T-helper 9 cell (primary cell): ENCODE measurements at places on chromosomes 11 and 22.
A peak's percentile ranks its signal among the peaks of the same experiment; 100 is the strongest.

DNA sequence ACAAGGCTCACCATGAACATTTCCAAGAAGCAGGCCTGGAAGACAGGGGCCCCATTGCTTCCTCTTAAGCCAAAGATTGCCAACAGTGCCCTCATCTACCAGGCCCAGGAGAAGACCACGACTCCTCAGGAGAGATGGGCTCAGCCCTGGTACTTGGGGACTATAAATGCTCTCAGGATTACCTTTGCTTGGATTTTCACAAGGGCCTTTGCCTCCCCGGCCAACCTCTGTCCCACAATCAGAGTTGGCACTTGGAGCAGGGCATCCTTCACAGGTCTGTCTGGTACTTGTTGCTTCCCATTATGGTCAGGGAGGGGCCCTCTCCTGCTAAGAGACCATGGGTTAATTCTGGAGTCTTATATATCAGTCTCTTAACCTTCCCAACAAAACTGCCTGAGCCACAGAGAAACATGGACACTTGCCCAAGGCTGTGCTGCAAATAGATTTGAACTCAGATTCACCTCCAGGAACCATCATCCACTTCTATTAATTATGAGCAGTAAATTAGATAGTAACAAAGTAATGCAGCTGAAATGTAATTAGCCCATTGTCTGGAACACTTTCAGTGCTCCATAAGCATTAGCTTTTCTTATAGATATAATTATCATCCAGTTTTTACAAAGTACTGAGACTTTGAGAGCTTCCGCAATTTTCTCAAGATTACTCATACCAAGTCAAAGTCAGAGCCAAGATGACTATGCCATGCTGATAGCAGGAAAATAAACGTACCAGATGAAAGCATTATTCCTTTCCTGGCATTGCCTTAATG lies 33.5 kb downstream of the POU2AF3 start:
- DNase-seq: no peak

GRCh38 chr11:69837791-69838190 lies 18.6 kb upstream of the FGF3 start:
- DNase-seq: no peak

DNA sequence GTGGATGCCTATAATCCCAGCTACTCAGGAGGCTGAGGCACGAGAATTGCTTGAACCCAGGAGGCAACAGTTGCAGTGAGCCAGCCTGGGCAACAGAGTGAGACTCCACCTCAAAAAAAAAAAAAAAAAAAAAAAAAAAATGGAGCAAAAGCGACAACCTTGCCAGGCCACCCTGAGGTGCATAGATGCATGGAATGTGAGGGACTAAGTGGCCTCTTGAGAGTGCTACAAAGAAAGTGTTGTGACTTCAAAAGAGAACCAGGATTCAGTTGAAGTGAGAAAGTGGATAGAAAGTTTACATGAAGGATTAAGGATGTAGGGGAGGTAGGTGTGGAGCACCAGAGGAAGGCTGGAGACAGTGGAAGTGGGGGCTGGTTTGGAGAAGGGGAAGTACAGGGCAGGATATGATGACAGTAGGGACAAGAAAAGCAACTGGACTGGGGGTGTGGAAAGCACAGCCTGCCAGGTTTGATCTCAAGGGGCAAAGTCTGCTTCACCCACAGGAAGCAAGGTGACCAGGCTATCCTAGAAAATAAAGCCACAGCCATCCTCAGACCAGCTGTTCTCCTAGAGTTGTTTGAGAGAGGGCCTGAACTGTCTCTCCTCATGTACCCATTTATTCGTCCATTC lies 36.0 kb upstream of the OLFML1 start:
- no peak for DNase-seq

- no peak for DNase-seq
Measured at GRCh38 chr22:36245805-36246356, 6.6 kb upstream of the APOL2 start.

GRCh38 chr11:113449743-113450142 lies 25.5 kb downstream of the DRD2 start:
- no peak for DNase-seq

DNA sequence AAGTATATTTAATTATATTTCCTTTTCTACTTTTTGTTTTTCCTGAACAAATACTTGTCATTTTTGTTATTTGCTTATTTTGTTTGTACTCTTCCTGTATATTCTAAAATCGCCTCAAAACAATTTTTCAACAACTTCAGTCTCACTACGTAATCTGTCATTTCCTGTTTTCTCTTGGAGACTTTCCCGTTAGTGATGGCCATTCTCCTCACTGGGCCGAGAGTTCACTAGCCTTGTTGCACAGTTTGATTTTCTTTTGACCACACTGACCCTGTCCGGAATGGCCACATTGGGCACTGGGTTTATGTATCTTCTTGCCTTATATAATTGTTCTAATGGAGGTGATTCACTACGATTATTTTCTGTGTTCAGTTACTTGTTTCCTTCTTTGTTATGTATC lies 726.1 kb downstream of the FAM181B start:
- DNase-seq: no peak

- DNase-seq: no peak
Measured at GRCh38 chr11:122069707-122070360, 46.2 kb downstream of the BLID start.

GRCh38 chr22:41983513-41984405 lies 14.5 kb downstream of the SEPTIN3 start:
- DNase-seq: no peak

- no peak for DNase-seq
Measured at GRCh38 chr11:60761436-60762190, 4.9 kb downstream of the MS4A15 start.

- DNase-seq: no peak
Measured at GRCh38 chr11:65643971-65644370, 6.1 kb downstream of the SIPA1 start.

GRCh38 chr11:118305726-118306125 lies 1.2 kb downstream of the CD3E start:
- DNase-seq: no peak

GRCh38 chr11:79413268-79413667 lies 27.6 kb downstream of the TENM4 start:
- no peak for DNase-seq

- no peak for DNase-seq
Measured at GRCh38 chr11:113278481-113278880, 35.9 kb upstream of the TTC12 start.

DNA sequence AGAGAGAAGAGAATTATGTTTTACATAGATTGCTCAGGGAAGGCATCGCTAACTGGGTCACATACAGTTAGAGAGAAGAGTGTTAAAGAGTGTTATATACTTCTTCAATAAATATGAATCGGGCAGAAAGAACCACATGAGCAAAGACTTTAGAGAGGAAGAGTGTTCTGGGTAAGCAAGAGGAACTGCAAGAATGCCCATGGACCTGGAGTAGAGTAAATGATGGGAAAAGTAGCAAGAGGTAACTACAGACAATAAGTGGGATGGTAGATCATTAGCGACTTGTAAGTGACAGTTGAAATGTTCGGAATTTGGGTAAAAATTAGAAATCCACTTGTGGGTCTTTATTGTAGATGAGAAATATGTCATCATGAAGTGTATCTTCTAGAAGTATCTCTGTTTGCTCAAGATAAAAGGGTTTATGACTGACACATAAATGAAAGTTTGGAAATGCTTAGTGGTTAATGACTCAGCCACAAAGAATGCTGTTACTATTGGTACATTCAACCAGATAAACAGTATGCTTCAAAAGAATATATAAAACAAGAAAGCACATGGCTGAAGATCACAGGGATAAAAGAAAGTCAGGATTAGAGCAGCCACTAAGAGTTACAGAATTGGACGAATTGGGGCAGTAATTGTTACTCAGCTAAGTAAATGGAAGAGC lies 229.3 kb downstream of the CASP12 start:
- no peak for DNase-seq

DNA sequence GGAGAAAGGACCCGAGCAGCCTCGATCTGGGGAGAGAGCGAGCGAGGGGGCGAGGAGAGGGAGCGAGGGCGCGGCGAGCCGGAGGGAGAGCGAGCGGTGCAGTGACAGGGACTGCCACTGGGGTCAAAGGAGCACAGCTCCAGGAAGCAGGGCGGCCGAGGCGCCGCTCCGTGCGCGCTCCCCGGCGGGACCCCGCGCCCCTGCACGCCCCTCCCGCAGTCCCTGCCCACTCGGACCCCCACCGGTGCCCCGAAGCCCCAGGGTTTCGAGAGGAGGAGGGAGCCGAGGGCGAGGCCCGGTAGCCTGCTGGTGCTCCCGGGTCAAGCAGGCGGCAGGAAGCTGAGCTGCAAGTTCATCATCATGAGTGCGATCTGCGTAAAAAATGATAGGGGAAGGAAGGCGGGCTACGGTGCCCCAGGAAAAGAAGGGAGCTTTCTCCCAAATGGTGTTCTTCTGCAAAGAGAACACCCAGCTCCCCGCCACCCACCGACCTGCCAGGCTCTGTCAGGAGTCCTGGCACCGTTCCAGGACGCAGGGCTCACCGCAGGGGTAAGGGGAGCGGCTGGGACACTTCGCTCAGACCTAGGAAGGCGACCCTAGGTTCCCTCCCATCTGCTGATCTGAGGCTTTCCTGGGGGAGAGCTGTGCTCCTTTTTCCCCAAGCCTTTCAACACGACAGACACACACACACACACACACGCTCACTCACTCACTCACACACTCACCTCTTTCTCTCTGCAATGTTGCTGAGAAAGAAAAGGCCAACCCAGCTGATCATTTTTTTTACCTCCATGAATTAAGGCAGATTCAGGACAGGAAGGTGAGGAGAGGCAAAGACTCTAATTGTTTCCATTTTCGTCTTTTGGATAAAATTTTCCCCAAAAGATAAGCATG lies at the start of gene MPPED2:
TSS of gene MPPED2 (minus strand) at position 103 of the 894 bp plus-strand sequence. CDS start 5,980 bp downstream, outside the sequence.
- no peak for DNase-seq

- DNase-seq: no peak
Measured at GRCh38 chr11:20631519-20632168, 32.2 kb downstream of the SLC6A5 start.

DNA sequence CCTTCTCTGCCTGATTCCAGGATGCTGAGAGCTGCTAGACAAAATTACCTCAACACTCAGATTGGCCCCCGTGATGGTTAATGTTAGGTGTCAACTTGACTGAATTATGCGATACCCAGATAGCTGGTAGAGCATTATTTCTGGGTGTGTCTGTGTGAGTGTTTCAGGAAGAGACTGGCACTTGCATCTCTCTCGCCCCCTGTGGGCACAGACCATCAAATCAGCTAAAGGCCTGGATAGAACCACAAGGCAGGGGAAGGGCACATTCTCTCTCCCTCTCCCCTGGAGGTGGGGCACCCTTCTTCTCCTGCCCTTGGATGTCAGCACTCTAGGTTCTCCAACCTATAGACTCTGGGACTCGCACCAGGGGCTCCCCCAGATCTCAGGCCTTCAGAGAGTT lies 79.7 kb downstream of the KIRREL3 start:
- no peak for DNase-seq

DNA sequence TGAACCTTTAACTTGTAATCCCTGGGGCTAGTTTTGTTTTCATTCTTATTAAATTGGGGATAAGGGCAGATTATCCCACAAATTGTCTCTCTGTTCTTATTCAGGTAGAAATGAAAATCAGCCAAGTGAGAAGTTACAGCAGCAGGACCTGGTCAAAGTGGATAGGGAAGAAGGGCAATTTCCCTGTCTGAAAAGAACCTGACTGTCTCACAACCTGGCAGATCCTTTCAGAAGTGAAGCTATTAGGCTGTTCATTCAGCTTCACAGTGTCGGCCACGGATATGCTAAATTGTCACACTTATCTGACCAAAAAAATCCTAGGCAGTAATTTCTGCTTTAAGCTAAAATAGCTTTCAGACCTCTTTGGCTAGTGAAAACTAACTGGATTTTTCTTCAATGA lies 712.6 kb upstream of the ANO5 start:
- no peak for DNase-seq

GRCh38 chr11:241634-242033 lies 4.9 kb downstream of the PSMD13 start:
- DNase-seq: no peak

DNA sequence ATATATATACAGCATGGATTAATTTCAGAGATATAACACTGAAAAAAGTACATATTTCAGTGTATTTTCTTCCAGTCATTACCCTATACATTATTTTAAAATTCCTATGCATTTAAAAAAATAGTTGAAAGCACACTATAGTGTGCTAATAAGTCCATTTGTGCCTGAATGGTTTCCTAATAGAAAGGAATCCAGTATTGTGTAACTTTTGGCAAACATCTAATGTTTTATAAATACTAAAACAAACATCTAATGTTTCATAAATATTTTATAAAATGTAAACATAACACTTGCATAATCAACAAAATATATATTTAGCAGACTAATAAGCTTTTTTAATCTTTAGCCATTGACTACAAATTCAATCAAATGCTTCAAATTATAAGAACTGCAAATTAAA lies 126.6 kb upstream of the FIBIN start:
- DNase-seq: no peak

- no peak for DNase-seq
Measured at GRCh38 chr11:44784436-44784760, 57.6 kb downstream of the TSPAN18 start.

- DNase-seq: no peak
Measured at GRCh38 chr11:134124660-134125451, 56.0 kb downstream of the JAM3 start.

GRCh38 chr11:128893578-128894285 lies 2.6 kb downstream of the KCNJ5 start:
- no peak for DNase-seq

DNA sequence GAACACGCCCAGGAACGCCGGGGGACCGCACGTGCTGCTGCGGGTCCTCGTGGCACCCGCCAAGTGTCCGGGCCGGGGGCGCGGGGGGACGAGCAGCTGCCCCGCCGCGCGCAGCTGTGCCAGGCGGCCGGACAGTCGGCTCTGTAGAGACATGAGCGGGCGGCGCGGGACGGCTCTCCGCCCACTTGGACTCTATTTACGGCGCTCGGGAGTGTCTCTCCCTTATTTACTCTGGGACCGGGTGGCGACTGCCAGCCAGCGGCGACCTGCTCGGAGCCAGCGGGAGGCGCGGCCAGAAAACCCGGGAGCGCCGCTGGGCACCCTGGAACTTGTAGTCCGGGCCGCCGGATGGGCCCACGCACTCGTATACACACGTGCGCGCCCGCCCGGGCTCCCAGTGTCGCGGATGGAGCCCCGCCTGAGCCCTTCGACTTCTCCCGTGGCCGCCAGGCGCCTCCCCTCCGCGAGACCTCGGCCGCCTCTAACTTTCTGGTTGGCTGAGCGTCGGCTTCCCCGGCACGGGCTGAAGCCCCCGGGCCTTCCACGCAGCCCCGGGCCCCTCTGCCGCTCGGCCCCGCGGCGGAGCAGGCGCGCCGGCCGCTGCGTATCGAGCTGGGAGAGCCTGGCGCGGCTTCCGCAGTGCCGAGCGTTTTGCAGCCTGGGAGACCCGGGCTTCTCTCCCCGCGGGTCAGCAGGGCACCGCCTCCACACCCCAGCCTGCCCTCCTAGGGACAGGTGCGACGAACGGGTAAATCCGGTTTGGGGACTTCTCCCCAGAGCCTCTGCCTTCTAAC lies at the start of gene MACROD1:
TSS of gene MACROD1 (minus strand) at position 272 of the 794 bp plus-strand sequence. CDS start at position 153, 119 bp downstream.
- DNase-seq: peak; percentile 70

GRCh38 chr11:103420593-103420992 lies 311.4 kb downstream of the DYNC2H1 start:
- no peak for DNase-seq

GRCh38 chr22:38674888-38675287 lies 6.9 kb upstream of the TOMM22 start:
- no peak for DNase-seq

GRCh38 chr22:39661842-39662685 lies 91.5 kb downstream of the CACNA1I start:
- peak; percentile 74 for DNase-seq

GRCh38 chr11:57800444-57801182 lies 39.0 kb downstream of the CTNND1 start:
- DNase-seq: no peak
